ENCODE measurements at places on chromosomes 6 and 20. TPM values are rescaled to one million over a fixed set of nuclear protein-coding genes. Genes with fewer than 3 reads are reported as not detected.

Gene DSP
- polyA plus RNA-seq = not detected

- H3K27ac ChIP-seq = no peak overlapping the region
- no peaks in the 10 kb centered on the region for H3K27me3 ChIP-seq
- H3K36me3 ChIP-seq = no peaks in the 10 kb centered on the region
- DNase-seq = no peak
- no peak overlapping the region for H3K4me3 ChIP-seq
Measured at GRCh38 chr20:56698749-56699148, 69.6 kb downstream of the TFAP2C start.

DNA sequence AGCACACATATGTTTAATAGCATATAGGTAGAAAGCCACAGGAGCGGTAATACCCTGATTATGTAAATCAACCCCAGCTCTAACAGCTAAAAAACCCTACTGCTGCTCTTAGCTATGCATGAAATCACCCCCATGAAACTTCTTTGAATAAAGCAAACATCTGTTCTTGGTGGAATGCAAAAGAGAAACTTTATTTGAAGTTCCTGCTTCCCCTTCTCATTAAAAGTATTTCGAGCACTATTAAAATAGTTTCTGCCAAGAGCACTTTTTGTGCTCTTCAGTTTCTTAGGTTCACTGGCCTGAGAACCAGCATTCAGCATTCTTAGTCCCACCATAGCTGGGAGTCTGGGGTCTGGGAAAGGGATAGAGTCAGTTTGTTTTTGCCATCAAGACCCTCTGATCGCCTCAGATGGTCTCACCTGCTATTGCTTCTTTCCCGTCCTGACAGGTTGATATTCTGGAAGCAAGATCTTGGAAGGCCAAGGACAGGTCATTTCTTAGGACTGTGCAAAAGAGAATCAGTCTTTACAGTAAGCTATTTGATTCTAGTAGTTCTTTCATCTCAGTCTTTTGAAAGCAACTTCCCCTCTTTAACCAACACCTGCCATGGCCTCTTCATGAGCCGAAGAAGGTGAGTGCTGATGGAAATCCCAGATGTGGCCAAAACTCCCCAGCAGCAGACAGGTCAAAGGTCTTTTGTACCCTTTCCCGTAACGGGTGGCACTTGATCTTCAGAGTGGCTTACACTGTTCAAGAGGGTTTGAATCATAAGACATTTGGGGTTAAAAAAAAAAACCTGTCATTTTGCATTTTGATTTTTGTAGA is 76.5 kb upstream of the TMEM170B start:
- H3K36me3 ChIP-seq = no peaks in the 10 kb centered on the region
- H3K4me3 ChIP-seq = peak overlapping the region; percentile 38
- H3K4me1 ChIP-seq = peaks cover 56% of the 10 kb centered on the region
- peak overlapping the region; percentile 74 for H3K27ac ChIP-seq
- no peak for DNase-seq

DNA sequence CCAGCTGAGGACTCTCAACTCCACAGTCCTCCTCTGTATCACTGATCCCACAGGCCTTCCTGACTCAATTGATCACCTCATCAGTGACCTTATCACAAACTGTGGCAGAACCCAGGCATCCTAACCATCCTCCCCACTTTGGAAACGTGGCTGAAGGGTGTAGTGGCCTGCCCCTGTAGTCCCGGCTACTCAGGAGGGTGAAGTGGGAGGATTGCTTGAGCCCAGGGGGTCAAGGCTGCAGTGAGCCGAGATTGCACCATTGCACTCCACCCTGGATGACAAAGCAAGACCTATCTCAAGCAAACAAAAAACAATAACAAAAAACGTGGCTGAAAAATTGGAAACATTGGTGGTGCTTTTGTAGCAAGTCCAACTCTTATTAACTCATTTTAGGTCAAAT is 203.4 kb upstream of the ZNF217 start:
- no peak overlapping the region for H3K27ac ChIP-seq
- no peaks in the 10 kb centered on the region for H3K36me3 ChIP-seq
- H3K4me1 ChIP-seq = no peaks in the 10 kb centered on the region
- H3K27me3 ChIP-seq = no peaks in the 10 kb centered on the region
- H3K4me3 ChIP-seq = no peak overlapping the region

DNA sequence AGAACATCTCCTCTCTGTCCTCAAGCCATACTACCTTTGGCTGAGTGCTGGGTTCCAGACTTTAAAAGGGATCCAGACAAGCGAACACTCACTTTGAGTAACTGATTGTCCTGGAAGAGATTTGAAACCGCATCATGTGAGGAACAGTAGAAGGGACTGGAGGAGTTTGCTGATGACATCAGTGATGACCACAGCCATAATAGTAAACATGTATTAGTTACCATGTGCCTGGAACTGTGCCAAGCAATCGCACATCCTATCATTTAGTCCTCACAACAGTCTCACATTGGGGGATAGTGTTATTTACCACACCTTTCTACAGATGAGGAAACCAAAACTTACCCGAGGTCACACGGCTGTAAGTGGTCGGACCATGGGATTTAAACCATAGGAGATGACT is 39.8 kb downstream of the ARMC2 start:
- no peak overlapping the region for H3K4me3 ChIP-seq
- no peaks in the 10 kb centered on the region for H3K36me3 ChIP-seq
- H3K27ac ChIP-seq = no peak overlapping the region
- no peaks in the 10 kb centered on the region for H3K27me3 ChIP-seq
- peaks cover 12% of the 10 kb centered on the region for H3K4me1 ChIP-seq

- H3K27ac ChIP-seq = no peak overlapping the region
- DNase-seq = no peak
- no peaks in the 10 kb centered on the region for H3K27me3 ChIP-seq
Measured at GRCh38 chr6:99287523-99287922, 62.0 kb downstream of the FAXC start.

Measured in CD14-positive monocyte (primary cell).